ENCODE measurements at places on chromosomes 3 and 15.

GRCh38 chr3:101166150-101166549, 154.2 kb downstream of the IMPG2 start:
- no peaks in the 10 kb centered on the region for H3K36me3 ChIP-seq
- H3K4me3 ChIP-seq, result no peak overlapping the region
- DNase-seq, result no peak
- H3K27ac ChIP-seq, result no peak overlapping the region
- H3K4me1 ChIP-seq, result no peaks in the 10 kb centered on the region
- H3K27me3 ChIP-seq, result peaks cover 3% of the 10 kb centered on the region

GRCh38 chr3:193974191-193974652, 161.7 kb upstream of the HES1 start:
- H3K4me3 ChIP-seq, result no peak overlapping the region
- H3K27me3 ChIP-seq, result peaks cover 3% of the 10 kb centered on the region
- no peak overlapping the region for H3K27ac ChIP-seq
- no peak for DNase-seq

DNA sequence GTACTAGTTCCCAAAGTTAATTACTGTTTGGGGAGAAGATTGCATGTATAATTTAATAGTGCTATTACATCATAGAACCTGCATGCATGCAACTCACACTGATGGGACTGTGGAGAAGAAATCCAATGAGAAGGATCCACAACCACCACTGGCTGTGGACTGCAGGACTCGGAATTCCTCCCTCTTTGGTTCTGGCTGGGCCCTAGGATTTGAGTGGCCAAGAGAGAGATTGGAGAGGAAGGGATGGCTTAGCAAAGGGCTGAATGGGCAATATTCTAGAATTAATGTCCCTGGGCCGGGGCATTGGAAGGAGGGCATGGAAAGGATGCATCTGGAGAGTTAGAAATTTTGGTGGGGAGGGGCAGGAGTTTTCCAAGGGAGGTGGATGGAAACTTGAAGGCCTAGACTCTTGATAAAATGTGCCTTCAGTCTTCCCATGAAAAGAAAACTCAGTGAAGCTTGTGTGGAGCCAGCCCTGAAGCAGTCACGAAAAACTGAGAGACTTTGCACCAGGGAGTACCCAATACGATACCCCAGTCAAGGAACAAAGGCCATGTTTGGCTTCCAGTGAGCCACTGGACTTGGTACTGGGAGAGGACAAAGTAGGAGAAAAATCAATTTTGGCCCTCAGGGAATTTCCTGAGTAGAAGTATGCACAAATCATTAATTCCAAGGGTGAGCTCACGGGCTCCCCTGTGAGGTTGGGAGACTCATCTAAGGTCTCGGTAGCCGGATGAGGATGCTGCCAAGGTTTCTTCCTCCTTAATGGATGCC, 31.4 kb upstream of the TPM1 start:
- peaks cover 4% of the 10 kb centered on the region for H3K27me3 ChIP-seq
- no peak overlapping the region for H3K27ac ChIP-seq
- DNase-seq, result no peak
- no peaks in the 10 kb centered on the region for H3K36me3 ChIP-seq
- H3K4me3 ChIP-seq, result no peak overlapping the region
- H3K4me1 ChIP-seq, result no peaks in the 10 kb centered on the region

- no peak overlapping the region for H3K4me3 ChIP-seq
- DNase-seq, result no peak
- H3K36me3 ChIP-seq, result peaks cover 10% of the 10 kb centered on the region
- H3K27ac ChIP-seq, result no peak overlapping the region
These were observed 14.7 kb upstream of the CLN6 start for GRCh38 chr15:68244235-68244634.

DNA sequence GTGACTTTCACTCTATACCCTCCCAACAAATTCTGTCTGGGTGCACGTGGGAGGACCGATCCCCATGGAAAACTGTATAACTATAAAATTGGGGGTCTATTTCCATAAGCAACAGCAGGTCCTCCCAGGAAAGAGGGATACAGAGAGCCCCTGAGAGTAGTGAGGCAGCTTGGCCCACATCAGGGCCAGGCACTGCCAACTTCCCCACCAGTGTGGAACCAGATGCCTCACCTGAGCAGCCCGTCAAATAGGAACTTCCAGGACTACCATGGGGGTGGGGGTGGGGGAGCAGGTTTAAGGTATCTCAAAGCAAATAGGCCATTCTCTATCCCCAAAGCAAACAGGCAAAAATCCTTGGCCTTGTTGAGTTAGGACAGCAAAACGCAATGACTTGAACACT, 33.3 kb upstream of the DUSP7 start:
- H3K27me3 ChIP-seq, result peaks cover 2% of the 10 kb centered on the region
- H3K4me1 ChIP-seq, result peaks cover 31% of the 10 kb centered on the region
- DNase-seq, result no peak
- peak overlapping the region; percentile 76 for H3K27ac ChIP-seq
- H3K36me3 ChIP-seq, result no peaks in the 10 kb centered on the region
- H3K4me3 ChIP-seq, result no peak overlapping the region

DNA sequence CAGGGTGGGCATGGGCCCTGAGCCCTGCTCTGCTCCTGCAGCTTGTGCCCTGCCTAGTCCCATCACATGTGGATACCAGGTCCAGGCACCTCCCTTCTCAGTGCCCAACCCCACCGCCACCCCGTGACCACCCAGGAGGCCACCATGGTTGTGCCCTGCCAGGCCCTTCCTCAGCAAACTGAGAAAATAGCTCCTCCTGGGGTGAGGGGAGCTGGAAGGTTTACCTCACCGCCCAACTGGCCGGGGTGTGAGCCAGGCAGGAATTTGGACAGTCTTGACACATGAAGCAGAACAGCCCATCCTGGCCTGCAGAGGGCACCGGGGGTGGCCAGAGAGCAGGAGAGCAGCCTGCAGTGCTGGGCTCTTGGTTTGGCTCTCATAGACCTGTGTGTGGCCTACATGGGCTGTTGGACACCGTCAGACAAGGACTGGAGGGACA, 11.4 kb upstream of the C3orf22 start:
- peaks cover 2% of the 10 kb centered on the region for H3K27me3 ChIP-seq
- H3K4me3 ChIP-seq, result no peak overlapping the region
- H3K4me1 ChIP-seq, result peaks cover 3% of the 10 kb centered on the region
- no peak for DNase-seq
- H3K36me3 ChIP-seq, result no peaks in the 10 kb centered on the region
- H3K27ac ChIP-seq, result no peak overlapping the region

DNA sequence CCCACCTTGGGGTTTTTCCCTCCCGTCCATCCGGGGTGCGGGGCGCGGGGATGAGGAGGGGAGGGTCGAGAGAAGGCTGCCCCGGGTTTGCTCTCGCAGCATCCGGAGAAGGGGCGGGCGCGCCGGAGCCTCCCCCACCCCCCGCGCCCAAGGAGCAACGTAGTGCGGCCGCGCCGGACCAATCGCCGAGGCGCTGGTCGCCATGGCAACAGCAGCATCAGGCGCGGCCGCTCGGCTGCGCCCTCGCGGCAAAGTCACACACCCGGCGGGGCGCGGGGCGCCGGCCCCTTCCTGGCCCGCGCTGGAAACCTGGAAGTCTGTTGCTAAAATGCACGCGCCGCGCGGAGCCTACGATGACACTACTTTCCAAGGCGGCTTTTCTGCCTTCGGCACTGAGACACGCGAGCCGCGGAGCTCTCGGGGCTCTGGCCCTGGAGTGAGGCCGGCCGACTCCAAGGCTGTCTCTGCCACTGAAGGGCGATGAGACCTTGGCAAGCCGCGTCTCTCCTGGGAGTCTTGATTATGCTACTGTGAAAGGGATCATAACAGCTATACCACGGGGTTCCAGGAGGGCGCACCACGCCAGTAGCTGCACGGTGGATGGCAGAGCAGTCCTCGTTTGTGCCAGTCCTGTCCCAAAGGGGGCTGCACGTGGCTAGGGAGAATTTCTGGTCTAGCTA, at the start of gene IQSEC1:
IQSEC1 (minus strand) TSS at position 104 of the 680 bp plus-strand sequence. CDS start 415 bp downstream, outside the sequence.
- DNase-seq, result peak; percentile 86
- H3K4me1 ChIP-seq, result peaks cover 15% of the 10 kb centered on the region
- H3K36me3 ChIP-seq, result no peaks in the 10 kb centered on the region
- peak within 1 kb of the TSS; percentile 94 for H3K4me3 ChIP-seq
- H3K27me3 ChIP-seq, result peaks cover 28% of the 10 kb centered on the region

DNA sequence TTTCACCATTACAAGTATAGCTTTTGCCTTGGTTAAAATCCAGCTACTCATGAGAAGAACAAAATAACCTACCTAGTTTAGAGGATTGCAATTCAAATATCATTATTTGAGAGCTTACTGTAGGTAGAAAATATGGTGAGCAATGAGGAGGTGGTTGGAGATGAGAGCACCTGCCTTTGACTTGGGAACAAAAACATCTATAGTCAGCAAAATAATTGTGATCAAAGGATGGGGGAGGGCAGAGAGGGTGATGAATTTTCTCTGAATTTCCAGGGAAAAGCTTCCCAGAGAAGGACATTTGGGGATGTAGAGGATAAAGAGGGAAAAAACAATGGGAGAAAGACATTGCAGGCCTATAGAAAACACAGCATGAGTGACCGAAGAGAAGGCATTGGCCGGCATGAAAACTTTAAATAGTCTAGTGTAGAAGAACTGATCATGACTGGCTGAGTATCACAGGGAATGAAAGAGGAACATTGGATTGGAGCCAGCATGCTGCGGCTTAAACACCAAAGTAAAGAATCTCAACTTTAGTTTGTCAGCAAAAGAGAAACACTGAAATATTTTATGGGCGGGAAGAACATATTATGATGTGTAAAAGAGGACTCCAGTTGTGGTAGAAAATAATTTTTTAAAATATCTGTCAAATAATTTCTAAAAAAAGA, 581.3 kb downstream of the UNC13C start:
- H3K27me3 ChIP-seq, result no peaks in the 10 kb centered on the region
- H3K4me3 ChIP-seq, result no peak overlapping the region
- DNase-seq, result no peak
- no peaks in the 10 kb centered on the region for H3K36me3 ChIP-seq

DNA sequence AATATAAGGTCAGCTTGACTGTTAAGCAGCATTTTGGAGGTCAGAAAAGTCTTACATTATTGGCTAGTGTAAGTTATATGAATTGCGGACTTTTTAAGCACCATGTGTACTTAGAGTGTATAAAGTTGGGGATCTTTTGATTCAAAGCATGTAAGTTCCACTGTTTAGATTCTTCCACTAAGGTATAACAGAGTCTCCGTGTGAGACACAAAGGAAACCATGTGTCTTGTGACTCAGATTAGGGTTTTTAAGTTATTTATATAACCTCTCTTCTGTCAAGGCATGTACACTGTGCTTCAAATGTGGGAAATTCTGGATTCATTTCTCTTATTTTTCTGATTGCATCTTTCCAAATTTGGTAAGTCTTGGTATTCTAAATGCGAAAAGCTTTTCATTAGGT, 143.5 kb upstream of the SOX2 start:
- no peaks in the 10 kb centered on the region for H3K27me3 ChIP-seq
- no peaks in the 10 kb centered on the region for H3K36me3 ChIP-seq
- no peak overlapping the region for H3K27ac ChIP-seq
- H3K4me1 ChIP-seq, result peaks cover 2% of the 10 kb centered on the region
- no peak overlapping the region for H3K4me3 ChIP-seq
- DNase-seq, result no peak

GRCh38 chr3:39907981-39908380, 98.6 kb downstream of the MYRIP start:
- H3K36me3 ChIP-seq, result no peaks in the 10 kb centered on the region
- peaks cover 3% of the 10 kb centered on the region for H3K27me3 ChIP-seq
- H3K27ac ChIP-seq, result no peak overlapping the region
- no peak overlapping the region for H3K4me3 ChIP-seq
- DNase-seq, result no peak
- H3K4me1 ChIP-seq, result no peaks in the 10 kb centered on the region

GRCh38 chr15:62791694-62792093, 250.9 kb upstream of the TPM1 start:
- peaks cover 2% of the 10 kb centered on the region for H3K27me3 ChIP-seq
- H3K4me1 ChIP-seq, result peaks cover 8% of the 10 kb centered on the region
- no peak for DNase-seq
- H3K27ac ChIP-seq, result no peak overlapping the region

DNA sequence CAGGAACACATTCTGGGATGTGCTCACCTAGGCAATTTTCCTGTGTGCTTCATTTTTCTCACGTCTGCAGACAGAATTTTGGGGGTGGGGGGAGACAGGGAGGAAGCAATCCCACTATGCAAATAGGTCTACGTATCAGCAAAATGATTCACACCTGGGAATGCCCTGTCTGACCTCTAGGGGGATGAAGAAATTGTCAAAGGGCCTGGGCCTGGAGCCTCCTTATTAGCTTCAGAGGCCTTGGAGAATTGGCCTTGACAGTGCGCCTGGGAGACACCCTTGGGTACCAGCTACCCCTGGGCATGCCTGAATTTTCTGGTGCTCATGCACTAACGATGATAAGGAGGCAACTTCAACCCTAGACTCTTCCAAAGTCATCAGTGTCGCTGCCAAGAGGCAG, 207.5 kb downstream of the CADPS start:
- peaks cover 5% of the 10 kb centered on the region for H3K27me3 ChIP-seq
- DNase-seq, result no peak
- no peak overlapping the region for H3K4me3 ChIP-seq
- peaks cover 5% of the 10 kb centered on the region for H3K36me3 ChIP-seq
- no peak overlapping the region for H3K27ac ChIP-seq
- H3K4me1 ChIP-seq, result peaks cover 10% of the 10 kb centered on the region

GRCh38 chr15:70261083-70261482, 163.4 kb upstream of the TLE3 start:
- peaks cover 5% of the 10 kb centered on the region for H3K36me3 ChIP-seq
- no peak overlapping the region for H3K27ac ChIP-seq
- H3K27me3 ChIP-seq, result peaks cover 11% of the 10 kb centered on the region
- DNase-seq, result no peak
- H3K4me1 ChIP-seq, result peaks cover 35% of the 10 kb centered on the region

Data from glutamatergic neuron (in vitro differentiated cells).